Hematopoietic multipotent progenitor cell treated with erythropoietin and hydrocortisone succinate and interleukin-3 and kit ligand, for 15 days (in vitro differentiated cells): ENCODE measurements at places on chromosomes 2 and 18.

GRCh38 chr2:38499548-38500282 lies 103.0 kb downstream of the HNRNPLL start:
- no peak for DNase-seq

- DNase-seq, result no peak
Measured at GRCh38 chr2:231039821-231040364, 2.6 kb downstream of the C2orf72 start.

- no peak for DNase-seq
Measured at GRCh38 chr18:49565612-49566011, 3.8 kb downstream of the LIPG start.

- no peak for DNase-seq
Measured at GRCh38 chr18:38900031-38900430, 1334.4 kb upstream of the CELF4 start.

DNA sequence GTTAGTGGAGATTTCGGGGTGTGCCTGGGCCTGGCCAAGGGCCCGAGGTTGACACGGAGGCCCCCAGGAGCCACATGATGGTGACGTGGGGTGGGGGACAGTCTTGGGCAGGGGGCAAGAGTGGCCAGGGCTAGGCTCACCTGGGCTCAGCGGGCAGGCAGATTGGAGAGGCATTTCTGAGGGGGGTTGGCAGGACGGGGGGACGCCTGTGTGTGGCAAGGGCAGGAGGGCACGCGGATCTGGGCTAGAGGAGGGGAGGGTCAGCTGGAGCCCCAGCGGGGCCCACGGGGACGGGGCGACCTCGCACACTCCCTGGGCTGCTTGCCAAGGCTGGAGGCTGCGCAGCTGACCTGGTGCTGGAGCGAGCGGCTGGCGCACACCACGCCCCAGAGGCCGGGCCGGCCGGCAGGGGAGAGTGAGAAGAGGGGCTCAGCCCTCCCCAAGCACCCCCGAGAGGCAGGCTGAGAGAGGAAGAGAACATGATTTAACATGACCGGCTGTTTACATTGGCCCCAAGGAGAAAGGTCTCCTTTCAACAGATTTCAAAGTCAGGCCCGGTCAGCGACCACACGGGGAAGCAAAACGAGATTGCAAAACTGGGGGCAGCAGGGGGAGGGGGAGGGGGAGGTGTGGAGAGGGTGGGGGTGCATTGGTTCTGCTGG lies 38.0 kb upstream of the SNED1 start:
- no peak for DNase-seq
